ENCODE measurements at places on chromosomes 12 and 14.

GRCh38 chr12:53097564-53098353 is at the start of gene IGFBP6:
TSS of gene IGFBP6 (plus strand) at chr12:53097667. CDS start at chr12:53097718, 51 bp downstream.
- peaks cover 12% of the 10 kb centered on the region for H3K4me1 ChIP-seq
- no peaks in the 10 kb centered on the region for H3K36me3 ChIP-seq
- H3K4me3 ChIP-seq: peak within 1 kb of the TSS; percentile 40
- DNase-seq: peak; percentile 40
- H3K27ac ChIP-seq: no peak within 1 kb of the TSS
- peaks cover 4% of the 10 kb centered on the region for H3K27me3 ChIP-seq

DNA sequence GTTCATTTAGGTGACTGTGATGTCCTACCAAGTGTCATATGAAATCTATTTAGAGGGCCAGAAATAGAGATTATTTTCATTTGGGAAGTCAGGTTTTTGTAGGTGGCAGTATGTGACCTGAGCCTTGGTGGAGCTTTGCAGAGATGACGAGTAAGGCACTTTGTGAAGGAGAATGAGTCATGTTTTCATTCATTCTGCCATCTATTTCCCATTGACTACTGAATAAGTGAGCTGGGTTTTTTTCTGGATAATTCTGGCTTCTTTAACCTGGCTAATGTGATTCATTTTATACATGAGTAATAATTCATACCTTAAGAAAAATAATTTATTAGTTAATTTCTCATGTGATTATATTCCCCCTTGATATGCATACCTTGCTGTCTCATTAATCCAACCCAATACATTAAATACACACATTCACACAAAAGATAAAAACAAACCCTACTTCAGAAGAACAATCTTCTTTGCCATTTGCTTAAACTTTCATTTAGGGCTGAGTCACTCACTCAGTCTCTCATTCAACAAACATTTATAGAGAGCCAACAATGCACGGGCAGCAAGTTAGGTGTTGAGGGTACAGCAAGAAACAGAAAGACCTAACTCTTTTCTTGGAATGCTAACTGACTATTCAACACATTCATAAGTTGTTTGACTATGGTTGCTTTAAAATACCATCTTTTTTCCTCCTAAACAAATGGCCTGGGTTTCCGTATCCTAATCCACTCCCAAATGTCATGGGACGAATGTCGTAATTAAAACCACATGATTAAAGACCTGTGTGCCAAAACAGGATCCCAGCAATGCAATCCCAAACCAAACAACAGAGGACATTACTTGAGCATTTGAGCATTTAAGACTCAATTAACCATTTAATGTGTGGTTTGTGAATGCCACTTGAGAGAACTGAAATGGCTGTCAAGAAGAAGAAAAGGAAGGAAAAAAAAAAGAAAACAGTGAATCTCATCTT is 78.0 kb downstream of the KITLG start:
- H3K36me3 ChIP-seq: peaks cover 36% of the 10 kb centered on the region
- H3K27me3 ChIP-seq: no peaks in the 10 kb centered on the region
- peaks cover 2% of the 10 kb centered on the region for H3K4me1 ChIP-seq
- H3K27ac ChIP-seq: no peak overlapping the region
- no peak overlapping the region for H3K4me3 ChIP-seq

GRCh38 chr14:87231336-87232026 is 761.5 kb downstream of the GALC start:
- no peak overlapping the region for H3K27ac ChIP-seq
- no peak overlapping the region for H3K4me3 ChIP-seq
- H3K4me1 ChIP-seq: no peaks in the 10 kb centered on the region
- no peak for DNase-seq
- H3K27me3 ChIP-seq: no peaks in the 10 kb centered on the region

- peaks cover 9% of the 10 kb centered on the region for H3K4me1 ChIP-seq
- peak overlapping the region; percentile 57 for H3K4me3 ChIP-seq
- peaks cover 22% of the 10 kb centered on the region for H3K27me3 ChIP-seq
- DNase-seq: peak; percentile 4
Measured at GRCh38 chr12:31119803-31120211, 46.1 kb downstream of the DDX11 start.

DNA sequence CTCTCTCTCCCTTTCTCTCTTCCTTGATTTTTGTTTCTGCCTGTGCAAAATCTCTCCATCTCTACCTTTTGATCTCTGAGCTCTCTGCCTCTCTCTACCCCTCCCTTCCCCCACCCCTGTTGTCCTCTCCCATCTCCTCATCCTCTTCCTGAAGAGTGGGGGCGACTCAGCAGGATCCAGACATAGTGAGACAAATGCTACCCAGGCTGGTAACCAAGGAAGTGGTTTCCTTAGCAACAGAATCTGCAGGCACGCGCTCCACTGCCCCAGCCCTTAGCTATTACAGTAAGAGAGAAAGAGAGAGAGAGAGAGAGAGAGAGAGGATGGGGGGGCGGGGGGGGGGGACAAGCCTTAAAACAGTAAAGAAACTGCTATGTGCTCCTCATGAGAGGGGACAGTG is 85.6 kb downstream of the CMKLR1 start:
- no peak for DNase-seq
- no peaks in the 10 kb centered on the region for H3K27me3 ChIP-seq
- no peak overlapping the region for H3K4me3 ChIP-seq
- H3K36me3 ChIP-seq: no peaks in the 10 kb centered on the region
- H3K4me1 ChIP-seq: peaks cover 45% of the 10 kb centered on the region

GRCh38 chr14:101077481-101078074 is 174.1 kb upstream of the RTL1 start:
- H3K27me3 ChIP-seq: peaks cover 35% of the 10 kb centered on the region
- no peaks in the 10 kb centered on the region for H3K36me3 ChIP-seq
- no peak overlapping the region for H3K27ac ChIP-seq
